Right lung (tissue), 10 donors: ENCODE measurements at places on chromosomes 7 and 10. TPM values are rescaled to one million over a fixed set of nuclear protein-coding genes. Genes with fewer than 3 reads are reported as not detected.
A peak's percentile ranks its signal among the peaks of the same experiment; 100 is the strongest.

DNA sequence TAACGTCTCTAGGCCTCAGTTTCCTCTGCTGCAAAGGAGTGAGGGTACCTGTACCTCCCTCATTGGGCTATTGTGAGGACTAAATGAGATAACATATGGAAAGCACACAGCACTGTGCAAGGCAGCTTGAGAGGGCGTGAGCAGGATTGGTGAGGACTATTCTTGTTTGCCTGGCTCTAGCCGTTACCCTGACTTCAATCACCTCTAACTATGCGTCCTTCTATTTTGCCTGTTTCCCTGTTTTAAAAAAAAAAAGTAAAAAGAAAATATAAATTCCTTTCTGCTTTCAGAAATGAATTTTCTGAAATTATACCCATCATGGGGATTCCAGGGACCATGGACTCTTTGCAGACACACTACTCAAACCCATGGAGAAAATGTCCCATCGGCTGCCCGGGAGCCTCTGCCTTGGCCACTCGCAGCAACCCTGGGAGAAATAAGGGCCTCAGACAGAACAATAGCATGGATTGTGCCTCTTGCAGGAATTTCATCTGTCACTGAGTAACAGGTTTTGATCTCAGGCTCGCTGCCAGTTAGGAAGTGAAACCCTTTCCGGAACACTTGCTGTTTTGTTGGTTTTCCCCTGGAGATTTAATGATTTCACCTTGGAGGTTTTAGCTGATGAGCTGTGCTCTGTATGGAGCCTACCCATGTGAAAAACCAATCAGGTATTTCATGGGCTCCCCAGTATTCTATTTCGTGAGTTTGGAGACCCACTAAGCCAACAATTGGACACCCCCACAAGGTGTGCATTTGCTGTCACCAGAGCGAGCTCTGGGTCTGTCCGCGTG, 55.6 kb downstream of the STEAP1B start:
- no peak for DNase-seq

- no peak for DNase-seq
Measured at GRCh38 chr7:7529328-7529727, 6.3 kb downstream of the COL28A1 start.

GRCh38 chr7:80207501-80207900, 72.9 kb downstream of the GNAI1 start:
- no peak for DNase-seq

GRCh38 chr10:28858646-28859045, 181.3 kb downstream of the BAMBI start:
- no peak for DNase-seq

- DNase-seq, result no peak
Measured at GRCh38 chr10:62454687-62455397, 80.7 kb downstream of the ZNF365 start.

DNA sequence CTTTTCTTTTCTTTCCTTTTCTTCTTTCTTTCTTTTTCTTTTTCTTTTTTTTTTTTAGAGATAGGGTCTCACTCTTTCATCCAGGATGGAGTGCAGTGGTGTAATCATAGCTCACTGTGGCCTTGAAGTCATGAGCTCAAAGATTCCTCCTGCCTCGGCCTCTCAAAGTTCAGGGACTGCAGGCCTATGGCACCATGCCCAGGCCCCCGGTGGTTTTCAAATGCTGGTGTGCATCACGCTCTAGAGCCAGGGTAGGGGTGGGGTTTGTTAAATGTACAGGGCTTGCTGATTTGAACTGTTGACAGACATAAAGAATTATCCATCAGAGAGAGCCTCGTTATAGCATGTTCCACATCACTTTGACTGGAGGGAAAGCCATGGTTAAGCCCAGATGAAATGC, 5.8 kb downstream of the MINDY4 start:
- no peak for DNase-seq

DNA sequence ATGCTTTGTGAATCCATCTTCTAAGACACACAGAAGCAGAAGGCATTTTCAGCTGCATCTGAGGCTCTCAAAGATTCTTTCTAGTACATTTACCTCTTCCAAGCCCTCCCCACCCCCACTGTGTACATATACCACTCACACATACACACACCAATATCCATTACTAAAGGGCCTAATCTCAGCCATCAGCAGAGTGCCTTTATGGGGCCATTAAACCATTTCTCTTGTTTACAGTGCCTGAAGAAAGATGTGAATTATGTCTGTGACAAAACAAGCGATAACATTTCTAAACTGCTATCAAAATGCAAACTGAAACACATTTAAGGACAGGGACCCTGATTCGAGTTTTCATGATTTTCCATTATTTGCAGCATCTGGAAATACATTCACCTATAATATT, 40.0 kb downstream of the ETV1 start:
- DNase-seq, result no peak

- peak; percentile 31 for DNase-seq
Measured at GRCh38 chr10:76675951-76676587, 961.5 kb downstream of the KCNMA1 start.

GRCh38 chr10:62503872-62504271, 129.7 kb downstream of the ZNF365 start:
- no peak for DNase-seq

DNA sequence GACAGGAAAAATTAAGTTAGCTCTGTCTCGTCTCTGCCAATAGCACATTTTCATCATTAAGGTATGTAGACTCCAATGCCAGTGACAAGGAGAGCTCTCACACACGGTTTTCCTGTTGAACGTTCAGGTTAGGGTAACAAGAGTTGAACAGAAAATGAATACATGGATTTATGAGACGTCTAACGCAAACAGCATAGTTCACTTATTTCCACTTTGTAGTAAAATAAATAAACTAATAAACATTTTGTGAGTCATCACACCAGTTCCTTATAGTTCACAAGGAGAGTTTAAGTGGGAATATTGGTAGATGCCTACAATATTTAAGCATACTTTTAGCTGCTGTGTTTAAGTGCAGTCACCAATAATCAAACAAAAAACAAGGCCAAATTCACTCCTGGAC, 21.1 kb downstream of the DRGX start:
- DNase-seq, result no peak

Gene CTAGE15
- polyA plus RNA-seq, result 2.1 TPM

Gene FKBP6
- 0.74 TPM for polyA plus RNA-seq

Gene EIF5AL1
- polyA plus RNA-seq, result 0.92 TPM

Gene PDE1C
- polyA plus RNA-seq, result 2.6 TPM
